ENCODE measurements at places on chromosomes 6 and 20.
A peak's percentile ranks its signal among the peaks of the same experiment; 100 is the strongest.

DNA sequence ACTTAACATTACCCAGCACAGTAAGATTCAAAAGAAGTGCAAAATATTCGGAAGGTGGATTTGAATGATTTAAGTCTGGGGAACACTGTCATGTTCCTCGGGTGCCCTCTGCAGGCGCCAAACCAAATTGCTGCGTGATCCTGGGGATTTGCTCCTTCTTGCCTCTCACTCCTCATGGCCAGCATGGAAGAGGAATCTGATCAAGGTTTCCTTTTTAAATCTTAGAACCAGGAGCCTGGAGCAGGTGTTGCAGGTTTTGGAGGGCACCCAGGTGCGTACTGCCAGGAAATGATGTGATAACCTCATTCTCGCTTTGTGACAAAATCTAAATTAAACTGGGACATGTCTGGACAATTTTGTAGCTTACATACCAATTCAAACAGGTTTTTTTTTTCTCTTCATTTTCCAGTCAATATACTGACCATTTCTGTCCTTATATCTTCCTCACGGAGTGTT lies 8.1 kb upstream of the PFDN4 start:
- peak; percentile 35 for DNase-seq

DNA sequence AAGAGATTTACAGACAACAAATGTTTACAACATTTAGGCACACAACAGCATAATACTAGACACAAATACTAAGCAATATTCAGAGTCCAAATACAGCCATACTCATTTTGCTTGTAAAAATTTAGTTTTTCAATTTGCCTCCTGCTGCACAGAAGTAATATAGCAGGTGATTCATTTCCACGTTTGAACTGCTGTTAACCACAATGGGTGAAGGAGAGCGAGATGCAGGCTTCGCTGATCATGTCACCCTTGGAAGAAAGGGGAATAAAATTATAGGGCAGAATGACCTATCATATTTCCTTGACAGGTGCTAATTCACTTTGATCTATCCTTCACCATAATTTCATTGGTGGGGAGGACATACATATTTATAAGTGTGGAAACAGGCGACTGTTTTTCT lies 643.8 kb upstream of the AGPAT4 start:
- no peak for DNase-seq

- no peak for DNase-seq
These were observed 368.3 kb upstream of the GJE1 start for GRCh38 chr6:141764388-141764787.

- no peak for DNase-seq
These were observed 42.1 kb upstream of the SLC22A3 start for GRCh38 chr6:160305926-160306713.

GRCh38 chr20:37853823-37854375 lies 49.0 kb upstream of the VSTM2L start:
- DNase-seq = no peak

- DNase-seq = no peak
These were observed 79.6 kb downstream of the CDK19 start for GRCh38 chr6:110735666-110736065.

DNA sequence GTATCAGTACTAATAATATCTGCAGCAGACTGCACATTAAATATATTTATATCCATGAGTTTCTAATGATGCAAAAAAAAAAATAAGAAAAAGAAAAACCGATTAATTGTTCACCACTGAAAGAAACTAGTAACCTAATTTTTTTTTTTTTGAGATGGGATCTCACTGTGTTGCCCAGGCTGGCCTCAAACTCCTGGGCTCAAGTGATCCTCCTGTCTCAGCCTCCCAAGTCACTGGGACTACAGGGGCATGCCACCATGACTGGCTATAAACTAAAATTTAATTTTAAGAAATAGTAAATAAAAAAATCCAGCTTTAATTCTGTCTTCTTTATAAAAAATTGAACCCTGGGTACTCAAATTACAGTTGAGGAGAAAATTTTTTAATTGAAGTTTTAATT lies 358.2 kb downstream of the QKI start:
- no peak for DNase-seq

DNA sequence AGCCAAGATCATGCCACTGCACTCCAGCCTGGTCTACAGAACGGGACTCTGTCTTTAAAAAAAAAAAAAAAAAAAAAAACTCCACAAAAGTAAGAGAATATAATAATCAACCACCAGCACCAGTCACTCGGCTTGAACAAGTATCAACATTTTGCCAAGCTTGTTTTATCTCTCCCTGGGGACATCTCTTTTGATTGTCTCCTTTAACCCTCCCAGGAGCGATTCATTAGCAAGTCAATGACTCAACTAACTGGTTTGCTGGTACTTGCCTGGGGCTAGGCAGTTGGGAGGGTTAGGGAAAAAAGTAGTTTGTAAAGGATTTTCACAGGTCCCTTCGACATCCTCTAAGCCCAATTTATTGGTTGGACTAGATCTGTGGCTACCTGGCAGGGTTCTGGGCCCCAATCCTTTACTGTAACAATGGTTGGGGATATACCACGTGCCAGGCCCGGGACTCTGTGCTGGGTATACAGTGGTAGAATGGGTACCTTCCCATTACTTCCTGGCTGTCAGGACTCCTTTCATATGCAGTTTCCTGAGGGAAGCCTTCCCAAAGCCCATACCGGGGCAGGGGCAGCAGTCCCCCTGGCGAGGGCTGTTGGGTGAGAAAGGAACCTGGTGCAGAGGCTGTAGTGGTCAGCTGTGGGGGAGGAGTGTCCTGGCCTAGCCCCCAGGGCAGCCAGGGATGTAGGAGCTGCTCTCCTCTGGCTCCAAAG lies 12.2 kb downstream of the TGIF2 start:
- DNase-seq = no peak

DNA sequence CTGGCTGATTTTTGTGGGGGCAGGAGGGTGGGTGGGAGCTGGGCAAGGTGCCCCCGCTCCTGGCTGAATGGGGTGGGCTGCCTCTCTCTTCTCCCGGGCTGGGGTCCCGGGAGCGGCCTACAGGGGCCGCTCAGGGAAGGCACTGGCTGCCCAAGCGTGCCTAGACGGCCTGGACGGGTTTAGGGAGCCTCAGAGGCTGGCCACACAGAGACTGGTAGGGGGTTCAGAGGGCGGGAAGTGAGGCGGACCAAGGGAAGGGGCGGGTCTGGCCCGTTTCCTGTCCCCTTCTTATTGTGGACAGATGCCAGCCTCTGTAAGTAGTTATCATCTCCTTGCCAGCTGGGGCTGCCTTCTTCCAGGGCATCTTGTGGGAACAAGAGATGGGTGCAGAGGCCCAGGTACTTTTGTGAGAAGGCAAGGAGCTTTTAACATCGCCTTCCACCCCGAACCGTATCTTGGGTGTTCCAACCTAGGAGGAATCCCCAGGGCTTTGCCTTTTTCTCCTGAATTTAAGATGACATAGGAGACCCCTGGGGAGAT lies 437 bp downstream of the CD40 start:
- DNase-seq = peak; percentile 8

DNA sequence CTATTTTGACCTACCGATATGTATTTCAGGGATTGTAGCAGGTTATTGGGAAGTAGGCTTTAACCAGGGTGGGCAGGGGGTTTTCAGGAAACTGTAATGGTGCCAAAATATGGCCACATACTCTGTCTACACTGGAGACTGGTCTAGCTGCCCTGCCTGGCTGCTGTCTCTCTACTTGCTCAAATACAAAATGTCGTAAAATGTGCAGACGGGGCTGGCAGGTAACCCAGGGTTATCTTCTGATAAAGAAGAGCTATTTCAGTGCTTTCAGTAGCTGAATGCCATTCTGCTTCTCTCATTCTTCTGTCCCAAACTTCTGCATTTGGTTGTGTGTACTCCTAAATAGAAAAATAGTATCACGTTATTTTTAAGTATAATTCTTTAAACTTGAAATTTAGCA lies 616.2 kb downstream of the EPM2A start:
- DNase-seq = no peak

DNA sequence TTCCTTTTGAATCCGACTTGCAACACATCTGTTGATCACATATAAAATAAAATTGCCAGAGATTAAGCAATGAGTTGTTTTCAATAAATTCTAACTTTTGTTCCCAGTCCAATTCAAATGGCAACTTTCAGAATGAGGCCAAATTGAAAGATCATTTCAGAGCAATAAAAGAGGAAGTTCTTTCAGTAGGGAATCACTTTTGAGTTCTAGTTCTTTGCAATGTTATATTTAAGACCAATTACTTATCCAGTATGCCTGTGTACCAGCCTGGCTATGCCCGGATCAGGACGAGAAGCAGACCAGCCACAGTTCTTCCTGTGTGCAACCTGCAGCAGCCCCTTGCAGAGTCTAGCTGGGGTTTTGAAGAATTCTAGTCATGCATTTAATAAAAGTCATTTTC lies 232.5 kb downstream of the BTBD9 start:
- DNase-seq = no peak

GRCh38 chr6:111713811-111714210 lies 108.1 kb upstream of the TRAF3IP2 start:
- DNase-seq = no peak

- DNase-seq = no peak
These were observed 121.7 kb downstream of the NKAIN2 start for GRCh38 chr6:123925350-123925749.

GRCh38 chr6:40506954-40507353 lies 80.2 kb downstream of the LRFN2 start:
- DNase-seq = no peak

DNA sequence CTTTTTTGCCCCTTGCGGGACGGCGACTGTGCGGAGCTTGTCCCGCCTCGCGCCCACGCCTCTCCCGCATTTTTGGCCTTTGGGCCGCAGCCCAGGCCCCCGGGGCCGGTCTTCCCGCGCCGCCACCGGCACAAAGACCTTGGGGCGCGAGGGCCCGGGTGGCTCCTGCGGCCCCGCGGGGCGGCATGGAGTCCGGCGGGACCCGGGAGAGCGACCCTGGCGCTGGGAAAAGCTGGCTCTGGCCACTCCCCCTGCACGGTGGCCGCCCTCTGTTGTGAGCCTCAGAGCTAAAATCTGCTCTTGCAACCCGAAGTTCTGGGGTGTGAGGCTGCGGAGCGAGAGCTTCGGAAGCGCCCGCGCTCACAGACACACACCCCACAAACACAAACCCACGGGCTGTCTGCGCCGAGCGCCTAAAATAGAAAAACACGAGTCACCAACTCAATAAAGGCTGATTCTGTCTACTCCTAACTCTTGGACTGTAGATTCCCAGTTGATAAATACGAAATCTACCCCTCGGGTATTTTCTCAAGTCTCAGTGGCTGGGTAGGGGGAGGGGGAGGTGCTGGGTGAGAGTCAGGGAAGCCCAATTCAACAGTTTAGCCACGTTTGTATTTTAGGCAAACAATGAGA lies 496 bp upstream of the BEND3 start:
- no peak for DNase-seq

- no peak for DNase-seq
These were observed 600 bp upstream of the SYNJ2 start for GRCh38 chr6:157981132-157981394.

DNA sequence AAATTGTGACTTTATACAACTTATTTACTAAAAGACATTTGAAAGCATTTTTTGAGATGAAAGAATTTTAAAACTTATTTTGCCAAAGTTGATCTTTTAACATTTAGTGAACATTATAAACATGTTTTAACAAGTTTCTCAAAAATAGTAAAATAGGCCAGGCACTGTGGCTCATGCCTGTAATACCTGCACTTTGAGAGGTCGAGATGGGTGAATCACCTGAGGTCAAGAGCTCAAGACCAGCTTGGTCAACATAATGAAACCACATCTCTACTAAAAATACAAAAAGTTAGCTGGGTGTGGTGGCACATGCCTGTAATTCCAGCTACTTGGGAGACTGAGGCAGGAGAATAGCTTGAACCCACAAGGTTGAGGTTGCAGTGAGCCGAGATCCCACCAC lies 78.6 kb downstream of the CLVS2 start:
- no peak for DNase-seq

GRCh38 chr6:16819752-16820151 lies 58.5 kb upstream of the ATXN1 start:
- peak; percentile 12 for DNase-seq

DNA sequence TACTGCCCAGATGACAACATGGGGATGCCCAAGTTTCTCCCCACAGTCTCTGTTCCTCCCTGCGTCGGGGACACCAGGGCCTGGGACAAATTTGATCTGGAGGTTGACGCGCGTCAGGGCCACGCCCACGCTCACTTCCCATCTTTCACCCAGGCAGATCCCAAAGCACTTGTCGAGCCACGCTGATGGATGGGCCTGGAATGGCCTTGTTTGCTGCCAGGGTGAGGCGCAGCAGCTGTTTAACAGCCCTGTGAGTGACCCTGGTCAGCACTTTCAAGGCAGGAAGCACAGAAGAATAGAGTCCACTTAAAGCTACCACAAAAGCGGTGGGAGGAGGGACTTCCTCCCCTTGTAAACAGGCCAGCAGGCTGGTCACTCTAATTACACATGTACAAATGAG lies 324.7 kb upstream of the JARID2 start:
- no peak for DNase-seq

GRCh38 chr6:75893058-75893775 lies 144.2 kb downstream of the MYO6 start:
- DNase-seq = peak; percentile 54

GRCh38 chr20:17654649-17655285 lies 27.3 kb downstream of the RRBP1 start:
- no peak for DNase-seq

DNA sequence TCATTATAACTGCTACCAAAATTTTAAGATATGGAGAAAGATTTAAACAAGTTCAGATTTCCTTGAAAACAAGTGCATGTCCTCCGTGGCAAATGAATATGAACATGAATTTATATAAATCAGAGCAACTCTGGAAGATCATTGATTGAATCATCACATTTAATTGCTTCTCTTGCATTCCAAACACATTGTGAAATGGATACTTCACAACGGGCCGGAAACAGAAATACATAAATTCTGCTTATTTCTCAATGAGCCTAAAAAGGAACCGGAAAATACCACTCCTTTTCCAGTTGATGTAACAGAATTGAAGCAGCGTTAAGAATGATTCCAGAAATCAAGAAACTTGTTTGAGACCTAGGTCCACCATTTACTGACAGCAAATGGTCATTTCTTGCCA lies 134.6 kb upstream of the BTN3A2 start:
- DNase-seq = no peak

- DNase-seq = no peak
These were observed 71.8 kb downstream of the RIOK1 start for GRCh38 chr6:7461416-7461815.

DNA sequence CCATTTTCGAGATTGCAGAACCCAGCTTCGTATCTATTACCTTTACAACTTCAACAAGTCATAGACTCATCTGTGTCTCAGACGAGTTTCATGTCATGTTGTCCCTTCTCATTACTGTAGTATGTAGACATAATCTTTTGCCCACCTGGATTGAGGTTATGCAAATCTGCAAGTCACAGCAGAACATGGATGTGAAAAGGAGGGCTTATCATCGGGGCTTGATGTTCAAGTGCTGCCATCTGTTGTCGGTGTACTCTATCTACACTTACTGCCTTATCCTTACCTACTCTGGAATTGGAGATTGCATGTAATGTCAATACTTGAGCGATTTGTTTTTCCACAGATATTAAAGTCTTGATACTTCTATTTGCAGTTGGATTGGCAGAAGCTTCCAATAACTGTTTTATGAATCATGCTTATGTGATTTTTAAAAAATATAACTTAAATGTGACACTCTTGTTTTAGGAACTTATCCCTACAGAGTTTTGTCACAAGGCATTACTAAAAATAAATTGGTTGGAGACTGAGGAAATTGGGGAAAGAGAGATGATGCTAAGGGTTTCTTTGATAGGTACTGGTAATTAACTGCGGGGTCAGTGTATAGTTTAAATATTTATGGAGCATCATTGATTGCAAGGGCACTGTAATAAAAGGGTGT lies 3.0 kb upstream of the GOPC start:
- DNase-seq = peak; percentile 56
